Cortex of kidney (tissue), 1 donor: ENCODE measurements at places on chromosomes 1 and 21.

DNA sequence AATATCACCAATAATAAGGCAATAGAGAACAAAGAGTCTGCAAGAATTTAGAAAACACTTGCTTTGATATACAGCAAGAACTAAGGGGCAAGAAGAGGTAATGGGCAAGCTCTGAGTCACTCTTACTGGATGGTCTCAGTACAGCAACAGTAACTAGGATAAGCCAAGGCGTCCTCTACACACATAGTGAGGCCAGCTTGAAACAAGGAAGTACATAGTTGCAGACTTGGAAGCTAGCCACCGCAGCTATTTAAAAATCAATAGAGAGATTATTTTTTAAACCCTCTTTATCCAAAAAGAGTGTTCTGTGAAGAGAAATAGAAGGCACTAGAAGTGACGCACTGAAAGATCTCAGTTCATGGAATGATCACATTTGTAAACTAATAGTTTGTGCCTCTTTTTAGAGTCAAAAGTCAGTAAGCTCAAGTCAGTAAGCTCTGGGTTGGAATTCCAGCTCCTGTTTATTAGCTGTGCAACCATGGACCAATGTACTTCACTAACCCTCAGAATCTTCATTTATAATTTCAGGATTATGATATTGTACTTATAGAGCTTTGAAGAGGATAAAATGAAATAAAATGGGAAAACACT, 118.6 kb downstream of the AKT3 start:
- no peak for DNase-seq

GRCh38 chr21:35036465-35037383, 12.4 kb downstream of the RUNX1 start:
- no peak for DNase-seq

DNA sequence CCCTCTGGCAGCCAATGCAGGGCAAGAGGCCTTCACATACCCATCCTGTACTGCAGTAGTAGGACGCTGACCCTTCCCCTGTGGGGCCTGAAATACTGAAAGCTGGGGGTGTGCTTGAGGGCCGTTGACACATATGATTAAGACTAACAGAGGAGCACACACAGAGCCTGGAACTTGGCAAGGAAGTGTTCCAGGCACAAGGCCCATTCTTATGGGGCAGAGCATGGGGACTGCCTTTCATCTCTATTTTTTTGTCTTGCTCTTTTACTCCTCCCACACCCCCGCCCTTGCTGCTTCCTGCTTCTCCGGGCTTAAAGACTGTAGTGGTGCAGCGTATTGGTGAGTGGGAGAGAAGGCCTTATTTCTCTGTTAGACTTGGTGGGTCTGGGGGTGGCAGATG, 137.4 kb downstream of the BACH1 start:
- DNase-seq = no peak

GRCh38 chr1:232983375-232983774, 33.0 kb downstream of the NTPCR start:
- DNase-seq = no peak

DNA sequence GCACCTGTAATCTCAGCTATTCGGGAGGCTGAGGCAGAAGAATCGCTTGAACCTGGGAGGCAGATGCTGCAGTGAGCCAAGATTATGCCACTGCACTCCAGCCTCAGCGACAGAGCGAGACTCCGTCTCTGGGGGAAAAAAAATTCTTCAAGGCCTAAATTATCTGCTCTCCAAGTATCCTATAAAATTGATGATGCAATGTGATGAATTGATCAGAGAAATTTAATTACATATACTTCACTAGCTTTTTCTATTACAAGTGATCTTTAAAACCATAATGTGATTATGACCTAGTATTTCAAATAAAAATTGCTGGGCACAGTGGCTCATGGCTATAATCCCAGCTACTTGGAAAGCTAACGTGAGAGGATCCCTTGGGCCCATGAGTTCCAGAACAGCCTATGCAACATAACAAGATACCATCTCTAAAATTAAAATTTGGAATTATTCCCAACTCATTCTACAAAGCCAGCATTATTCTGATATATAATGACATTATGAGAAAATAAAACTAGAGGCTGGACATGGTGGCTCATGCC, 43.7 kb downstream of the ARID4B start:
- DNase-seq = no peak

GRCh38 chr21:27954543-27955165, 987.8 kb upstream of the ADAMTS5 start:
- DNase-seq = no peak

DNA sequence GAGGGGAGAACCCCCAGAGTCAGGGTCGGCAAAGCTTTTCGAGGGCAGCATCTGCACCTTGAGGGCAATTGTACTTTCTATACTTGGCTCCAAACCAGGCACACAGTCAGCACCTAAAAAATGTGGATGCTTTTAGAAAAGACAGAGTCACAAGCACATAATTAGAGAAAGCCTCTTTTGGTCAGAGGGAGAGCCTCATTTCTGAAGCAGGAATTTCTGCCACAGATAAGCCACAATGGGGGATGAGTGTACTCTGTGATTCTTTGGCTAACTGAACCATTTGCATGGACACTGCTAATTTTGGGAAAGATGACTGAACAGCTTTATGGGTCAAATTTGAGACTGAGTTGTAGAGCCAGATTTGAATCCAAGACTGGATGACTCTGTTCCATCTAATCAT, 635.7 kb downstream of the KIF26B start:
- no peak for DNase-seq

- no peak for DNase-seq
Measured at GRCh38 chr1:35615440-35615839, 25.9 kb downstream of the PSMB2 start.

GRCh38 chr1:65050735-65051134, 84.4 kb upstream of the JAK1 start:
- no peak for DNase-seq

DNA sequence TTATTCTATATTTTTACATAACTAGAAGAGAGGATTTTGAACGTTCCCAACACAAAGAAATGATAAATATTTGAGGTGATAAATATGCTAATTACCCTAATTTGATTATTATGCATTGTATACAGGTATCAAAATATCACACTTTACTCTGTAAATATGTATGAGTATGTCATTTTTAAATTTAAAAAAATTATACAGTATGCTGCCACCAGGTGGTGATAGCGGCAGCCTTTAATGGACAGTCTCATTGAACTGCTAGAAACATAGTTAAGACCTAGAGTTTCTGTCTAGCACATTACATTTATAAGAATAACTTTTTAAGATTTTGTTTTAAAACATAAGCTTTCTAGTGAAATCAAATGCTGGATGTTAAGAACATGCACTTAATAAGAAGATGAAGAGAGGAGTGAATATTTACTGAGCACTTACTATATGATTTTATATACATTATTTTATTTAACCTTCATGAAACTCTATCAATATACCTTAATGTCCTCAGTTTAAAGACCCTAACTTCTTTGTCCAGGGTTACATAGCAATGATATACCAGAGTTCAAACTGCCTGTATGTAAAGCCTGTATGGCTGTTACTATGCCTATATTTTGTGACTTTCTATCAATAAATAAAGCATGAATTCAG, 207.1 kb downstream of the NUF2 start:
- no peak for DNase-seq

DNA sequence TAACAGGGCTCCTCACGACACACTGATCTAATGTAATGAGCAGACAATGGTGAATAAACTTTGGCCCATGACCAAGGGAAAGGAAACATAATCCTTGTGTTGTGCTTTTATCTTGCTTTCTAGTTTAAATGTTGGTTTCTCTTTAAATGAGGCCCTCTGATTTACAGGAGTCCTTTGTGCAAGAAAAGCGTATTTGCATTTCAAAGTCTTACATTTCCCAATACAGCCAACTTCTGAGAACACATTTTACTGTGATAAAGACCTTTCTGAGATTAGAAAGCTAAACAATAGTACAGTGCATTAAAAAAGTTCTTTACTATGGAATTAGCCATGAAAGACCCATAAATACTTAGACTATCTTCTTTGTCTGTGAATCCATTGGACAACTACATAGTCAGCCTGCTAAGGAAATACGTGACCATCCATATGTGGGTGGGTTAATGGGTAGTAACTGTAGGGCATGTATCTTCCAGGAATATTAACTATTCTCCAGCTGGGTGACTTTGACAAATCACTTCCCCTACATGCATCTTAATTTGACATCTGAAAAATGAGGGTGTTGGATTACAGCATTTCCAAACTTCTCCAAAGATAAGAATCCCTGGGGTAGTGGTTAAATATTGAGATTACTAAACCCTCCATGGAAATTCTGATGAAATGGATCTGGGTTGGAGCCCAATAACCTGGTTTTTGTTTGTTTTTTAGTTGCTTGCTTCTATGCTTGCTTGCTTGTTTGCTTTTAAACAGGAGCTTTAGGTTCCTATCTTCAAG, 50.3 kb upstream of the USP1 start:
- DNase-seq = no peak

DNA sequence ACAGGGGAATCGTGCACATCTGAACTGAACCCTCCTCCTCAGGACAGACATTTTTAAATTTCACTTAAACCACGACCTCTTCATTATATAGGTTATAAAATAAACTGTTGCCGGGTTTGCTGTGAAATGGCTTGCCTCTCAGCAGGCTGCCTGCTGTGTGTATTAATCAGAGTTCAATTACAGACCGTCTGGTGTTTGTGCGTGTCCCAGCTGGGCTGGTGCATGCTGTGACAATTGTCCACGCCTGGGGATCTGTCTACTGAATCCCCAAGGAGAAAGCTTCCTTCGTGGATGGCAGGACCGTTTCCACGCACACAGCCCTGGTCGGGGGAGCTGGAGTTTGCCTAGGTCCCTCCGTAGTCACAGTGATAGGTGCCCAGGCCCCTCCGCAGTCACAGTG, 13.4 kb upstream of the AGPAT3 start:
- DNase-seq = no peak

GRCh38 chr21:37710546-37711285, 205.5 kb downstream of the KCNJ6 start:
- no peak for DNase-seq

- no peak for DNase-seq
Measured at GRCh38 chr1:167114725-167115124, 20.9 kb downstream of the STYXL2 start.
